D721Med (cell line): ENCODE measurements at places on chromosomes 3 and 15.

DNA sequence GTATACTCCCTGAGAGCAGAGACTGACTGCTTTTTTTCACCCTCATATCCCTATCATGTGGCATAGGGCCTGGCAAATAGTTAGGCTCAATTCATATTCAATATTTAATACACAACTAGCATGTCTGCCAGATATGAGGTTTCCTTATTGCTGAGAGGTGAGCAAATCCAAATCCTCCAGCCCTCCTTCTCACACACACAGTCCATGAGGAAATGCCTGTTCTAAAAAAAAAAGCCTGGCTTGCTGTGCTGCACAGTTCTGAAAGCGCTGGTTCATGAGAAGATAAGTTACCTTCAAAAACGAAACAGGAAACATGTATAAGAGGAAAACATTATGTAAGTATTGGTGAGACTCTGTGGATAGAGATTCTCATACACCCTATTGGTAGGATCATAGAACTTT is 15.5 kb upstream of the ACAP2 start:
- no peak for DNase-seq

- no peak for DNase-seq
Observed at GRCh38 chr15:81724536-81724935, 321.3 kb downstream of the MEX3B start.

DNA sequence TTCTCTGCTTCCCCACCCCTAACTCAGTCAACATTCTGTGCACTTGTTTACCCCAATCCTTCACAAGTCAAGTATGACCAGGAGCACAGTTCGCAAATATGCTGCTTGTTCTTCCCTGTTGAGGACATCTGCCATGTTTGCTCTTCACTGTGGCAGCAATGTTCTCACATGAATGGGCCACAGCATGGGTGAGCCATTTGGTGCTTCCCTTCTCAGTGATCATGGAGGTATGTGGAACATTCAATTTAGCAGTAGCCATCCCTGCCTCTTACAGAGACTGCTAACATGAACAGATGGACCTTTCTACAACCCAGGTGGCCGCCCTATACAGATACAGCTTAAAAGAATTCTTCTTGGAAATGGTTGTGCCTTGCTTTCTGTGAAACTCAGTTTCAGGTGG is 660.1 kb upstream of the SGO1 start:
- DNase-seq: no peak

- DNase-seq: no peak
Observed at GRCh38 chr3:43155464-43156121, 49.7 kb upstream of the POMGNT2 start.

GRCh38 chr3:73709712-73710111 is 85.0 kb upstream of the PDZRN3 start:
- no peak for DNase-seq

DNA sequence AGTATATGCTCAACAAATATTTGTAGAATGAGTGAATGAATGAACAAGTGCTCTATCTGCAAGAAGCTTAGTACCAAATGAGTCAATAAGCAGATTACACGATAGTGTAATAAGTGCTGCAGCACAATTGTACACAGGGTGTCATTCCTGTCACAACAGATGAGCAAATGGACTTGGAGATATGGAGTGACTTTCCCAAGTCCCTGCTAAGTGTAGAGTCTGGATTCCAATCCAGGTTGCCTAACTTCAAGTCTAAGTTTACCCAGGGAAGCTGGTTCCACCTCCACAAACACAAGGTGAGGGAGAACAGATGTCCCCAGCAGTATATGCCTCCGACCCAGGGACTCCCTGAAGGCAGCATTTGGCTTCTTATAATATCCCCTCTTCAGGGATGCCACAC is 77.7 kb upstream of the RAD18 start:
- DNase-seq: no peak

DNA sequence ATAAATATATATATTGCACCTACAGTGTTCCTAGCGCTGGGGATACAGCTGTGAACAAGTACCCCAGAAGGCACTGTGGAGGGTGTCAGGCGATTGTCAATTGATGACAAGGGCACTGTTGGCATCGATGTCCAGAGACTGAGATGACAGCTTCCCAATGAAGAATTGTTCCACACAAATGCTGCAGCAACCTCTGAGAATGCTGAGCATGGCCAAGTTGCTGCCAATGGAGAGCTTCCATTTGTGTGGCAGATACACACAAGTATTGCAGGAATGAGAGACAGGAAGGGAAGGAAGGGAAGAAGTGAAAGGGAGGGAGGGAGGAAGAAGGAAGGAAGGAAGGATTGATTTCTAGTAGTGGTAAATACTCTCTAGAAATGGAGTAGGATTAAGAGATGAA is 21.9 kb downstream of the LRTM1 start:
- DNase-seq: no peak

DNA sequence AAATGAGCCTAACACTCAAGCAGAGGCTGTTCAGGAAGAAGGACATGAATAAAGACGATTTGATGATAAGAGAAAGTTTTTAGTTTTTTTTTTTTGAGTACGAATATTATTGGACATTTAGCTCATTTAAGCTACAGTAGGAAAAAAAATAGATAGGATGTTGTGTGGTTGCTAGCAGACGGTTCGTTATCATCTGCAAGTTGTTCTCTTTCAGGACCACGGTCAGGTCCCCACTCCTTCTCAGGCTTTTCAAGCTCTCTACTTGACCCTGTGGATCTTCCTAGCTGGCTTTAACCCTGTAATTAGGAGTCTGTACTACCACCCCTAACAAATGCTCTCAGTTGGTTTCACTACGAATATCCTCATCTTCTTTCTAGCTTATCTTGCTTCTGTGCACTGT is 1.1 kb downstream of the KCNH8 start:
- no peak for DNase-seq

- DNase-seq: no peak
Observed at GRCh38 chr15:73941449-73941848, 15.2 kb downstream of the LOXL1 start.

DNA sequence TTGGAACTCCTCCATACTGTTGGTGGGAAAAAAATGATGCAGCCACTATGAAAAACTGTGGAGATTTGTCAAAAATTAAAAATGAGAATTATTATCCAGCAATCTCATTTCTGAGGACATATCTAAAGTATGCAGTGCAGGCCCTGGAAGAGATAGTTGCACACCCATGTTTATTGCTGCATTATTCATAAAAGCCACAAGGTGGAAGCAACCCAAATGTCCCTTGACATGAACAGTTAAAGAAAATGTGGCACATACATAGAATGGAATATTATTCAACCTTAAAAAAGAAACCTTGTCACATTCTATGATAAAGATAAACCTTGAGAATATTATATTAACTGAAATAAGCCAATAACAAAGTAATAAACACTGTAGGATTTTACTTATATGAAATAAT is 80.9 kb upstream of the ARHGEF26 start:
- DNase-seq: no peak
